Left forelimb (tissue), 1 donor: ENCODE measurements at places on chromosomes 2 and 18.

DNA sequence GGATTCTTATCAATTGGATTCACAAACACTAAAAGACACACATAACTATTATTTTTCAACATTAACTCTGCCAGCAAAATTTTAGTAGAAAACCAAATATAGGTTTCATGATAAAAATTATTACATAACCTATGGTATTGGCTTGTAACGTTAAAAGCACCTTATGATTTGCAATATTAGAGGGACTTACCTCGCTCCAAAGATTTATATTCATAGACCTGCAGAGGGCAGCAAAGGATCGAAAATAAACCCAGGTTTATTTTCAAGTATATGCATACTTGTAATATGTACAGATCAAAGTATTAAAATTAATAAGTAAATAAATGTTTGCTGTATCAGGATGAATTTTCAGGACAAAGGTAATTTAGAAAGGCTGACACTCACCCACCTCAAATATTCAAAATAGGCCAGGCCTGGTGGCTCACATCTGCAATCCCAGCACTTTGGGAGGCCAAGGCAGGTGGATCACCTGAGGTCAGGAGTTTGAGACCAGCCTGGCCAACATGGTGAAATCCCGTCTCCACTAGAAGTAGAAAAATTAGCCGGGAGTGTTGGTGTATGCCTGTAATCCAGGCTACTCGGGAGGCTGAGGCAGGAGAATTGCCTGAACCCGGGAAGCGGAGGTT is 45.3 kb downstream of the LRPPRC start:
- no peak for DNase-seq

GRCh38 chr18:12317664-12318333 is 9.8 kb downstream of the TUBB6 start:
- no peak for DNase-seq

DNA sequence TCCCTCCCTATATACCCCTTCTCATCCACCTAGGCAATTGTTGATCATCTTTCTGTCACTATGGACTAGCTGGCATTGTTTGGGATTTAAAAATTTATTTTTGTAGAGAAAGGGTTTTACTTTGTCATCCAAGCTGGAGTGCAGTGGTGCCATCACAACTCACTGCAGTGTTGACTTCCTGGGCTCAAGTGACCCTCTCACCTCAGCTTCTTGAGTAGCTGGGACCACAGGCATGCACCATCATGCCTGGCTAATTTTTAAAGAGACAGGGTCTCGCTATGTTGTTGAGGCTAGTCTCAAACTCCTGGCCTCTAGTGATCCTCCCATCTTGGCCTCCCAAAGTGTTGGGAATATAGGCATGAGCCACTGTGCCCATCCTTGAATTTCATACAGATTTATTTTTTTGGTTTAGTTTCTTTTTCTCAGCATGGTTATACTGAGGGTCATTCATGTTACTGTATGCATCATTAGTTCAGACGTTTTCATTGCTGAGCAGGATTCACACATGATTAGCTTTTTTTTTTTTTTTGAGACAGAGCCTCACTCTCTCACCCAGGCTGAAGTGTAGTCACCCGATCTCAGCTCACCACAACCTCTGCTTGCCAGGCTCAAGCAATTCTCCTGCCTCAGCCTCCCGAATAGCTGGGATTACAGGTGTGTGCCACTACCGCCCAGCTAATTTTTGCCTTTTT is 8.6 kb upstream of the PCARE start:
- no peak for DNase-seq

GRCh38 chr2:187497858-187498463 is 49.9 kb upstream of the CALCRL start:
- no peak for DNase-seq

- no peak for DNase-seq
Measured at GRCh38 chr18:13545514-13545913, 180.8 kb downstream of the FAM210A start.

DNA sequence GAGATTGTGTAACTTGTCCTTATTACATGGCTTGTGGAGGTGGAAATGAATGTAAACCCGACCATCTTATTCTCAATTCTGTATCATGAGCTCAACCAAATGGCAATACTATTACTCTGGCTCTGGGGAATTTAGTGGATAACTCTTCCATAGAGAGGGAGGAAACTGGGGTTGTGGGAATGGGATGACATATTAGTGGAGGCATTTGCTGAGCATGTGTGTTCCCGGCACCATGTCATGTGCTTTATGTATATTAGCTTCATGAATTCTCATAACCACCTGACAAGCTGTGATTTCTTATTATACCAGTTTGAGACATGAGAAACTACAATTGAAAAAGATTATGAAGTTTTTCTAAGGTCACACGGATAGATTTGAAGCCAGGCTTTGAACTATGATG is 112.8 kb upstream of the TMEFF2 start:
- no peak for DNase-seq

DNA sequence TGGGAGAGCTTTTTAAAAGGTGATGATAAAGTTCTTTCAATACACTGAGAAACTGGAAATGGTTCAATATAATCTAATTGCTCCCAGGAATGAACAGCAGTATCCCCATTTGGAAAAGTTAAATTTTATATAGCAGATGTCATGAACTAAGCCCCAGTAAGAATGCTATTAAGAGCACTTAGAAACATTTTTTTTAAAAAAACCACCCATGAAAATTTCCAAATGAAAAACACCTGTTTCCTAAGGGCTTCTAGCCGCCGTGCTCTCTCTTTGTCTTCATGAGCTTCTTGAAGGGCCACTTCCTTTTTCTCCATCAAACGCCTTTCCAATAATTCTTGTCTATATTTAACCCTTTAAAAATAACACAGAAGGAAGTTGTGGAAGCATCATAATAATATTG is 77.0 kb downstream of the UPP2 start:
- no peak for DNase-seq

GRCh38 chr18:55783921-55784320 is 195.9 kb upstream of the TCF4 start:
- DNase-seq = no peak

- no peak for DNase-seq
Measured at GRCh38 chr2:219513787-219514186, 495 bp upstream of the ASIC4 start.

- no peak for DNase-seq
Measured at GRCh38 chr18:28439870-28440269, 262.9 kb upstream of the CDH2 start.

DNA sequence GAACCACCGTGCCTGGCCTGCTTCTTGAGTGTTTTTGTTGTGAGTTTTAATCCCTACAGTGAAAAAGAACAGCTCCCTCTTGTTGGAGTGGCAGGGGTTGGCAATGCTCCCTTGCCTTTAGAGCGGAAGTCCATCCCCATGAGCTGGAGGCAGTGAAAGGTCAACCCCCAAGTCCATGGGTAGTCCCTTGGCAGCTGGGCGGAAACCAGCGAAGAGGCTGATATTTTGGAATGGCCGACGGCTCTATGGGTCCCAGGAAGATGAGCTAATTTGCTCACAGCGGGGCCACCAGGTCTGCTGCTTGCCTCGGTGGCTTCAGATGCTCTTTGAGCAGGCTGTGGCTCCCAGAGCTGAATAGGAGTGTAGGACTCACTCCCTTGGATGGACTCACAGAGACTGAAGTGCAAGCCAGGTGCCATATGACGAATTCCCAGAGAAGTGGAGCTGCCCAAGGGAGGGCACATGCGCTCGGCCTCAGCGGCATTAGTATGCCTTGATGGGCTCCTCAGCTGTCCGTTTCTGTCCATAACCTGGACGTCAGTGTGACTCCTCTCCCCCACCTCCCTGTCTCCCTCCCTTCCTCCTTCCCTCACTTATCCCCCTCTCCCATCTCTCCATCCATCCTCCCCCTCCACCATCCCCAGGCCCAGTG is 25.4 kb upstream of the RHOB start:
- peak; percentile 41 for DNase-seq

DNA sequence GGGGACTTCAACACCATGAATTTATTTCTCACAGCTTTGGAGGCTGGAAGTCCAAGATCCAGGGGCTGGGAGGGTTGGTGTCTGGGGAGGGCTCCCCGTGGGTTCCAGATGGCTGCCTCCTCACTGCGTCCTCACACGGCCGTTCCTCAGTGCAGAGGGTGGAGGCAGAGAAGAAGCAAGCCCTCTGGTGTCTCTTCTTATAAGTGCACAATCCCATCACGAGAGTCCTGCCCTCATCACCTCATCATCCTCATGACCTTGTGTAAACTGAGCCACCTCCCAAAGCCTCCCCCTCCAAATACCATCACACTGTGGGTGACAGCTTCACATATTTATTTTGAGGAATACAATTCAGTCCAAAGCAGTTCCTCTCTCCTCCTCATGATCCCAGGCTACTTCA is 26.3 kb downstream of the TMEM163 start:
- DNase-seq = no peak

- DNase-seq = no peak
Measured at GRCh38 chr2:121803503-121803902, 48.1 kb downstream of the TSN start.

DNA sequence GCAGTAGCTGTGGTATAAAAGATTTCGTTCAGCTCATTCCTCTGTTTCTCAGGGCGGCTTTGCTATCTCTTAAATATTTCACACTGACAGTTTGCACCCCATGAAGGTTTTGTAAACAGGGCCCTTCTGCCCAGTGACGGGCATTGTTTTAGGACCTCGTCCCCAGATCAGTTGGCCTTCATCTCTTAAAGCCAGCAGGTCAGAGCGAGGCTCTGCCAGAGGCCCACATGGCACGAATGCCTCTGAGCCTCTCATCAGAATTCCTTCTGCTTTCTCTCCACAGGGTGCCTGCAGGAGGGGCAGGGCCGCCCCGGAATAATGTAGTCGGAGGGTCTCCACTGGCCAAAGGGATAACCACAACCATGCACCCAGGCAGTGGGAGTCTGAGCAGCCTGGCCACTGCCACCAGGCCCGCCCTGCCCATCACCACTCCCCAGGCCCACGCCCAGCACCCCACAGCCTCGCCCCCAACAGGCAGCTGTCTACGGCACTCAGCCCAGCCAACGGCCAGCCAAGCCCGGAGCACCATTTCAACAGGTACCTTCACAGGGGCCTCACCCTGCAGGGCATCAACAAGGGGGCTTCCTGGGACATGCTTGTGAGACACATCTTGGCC is 177.0 kb downstream of the SEPTIN10 start:
- no peak for DNase-seq

DNA sequence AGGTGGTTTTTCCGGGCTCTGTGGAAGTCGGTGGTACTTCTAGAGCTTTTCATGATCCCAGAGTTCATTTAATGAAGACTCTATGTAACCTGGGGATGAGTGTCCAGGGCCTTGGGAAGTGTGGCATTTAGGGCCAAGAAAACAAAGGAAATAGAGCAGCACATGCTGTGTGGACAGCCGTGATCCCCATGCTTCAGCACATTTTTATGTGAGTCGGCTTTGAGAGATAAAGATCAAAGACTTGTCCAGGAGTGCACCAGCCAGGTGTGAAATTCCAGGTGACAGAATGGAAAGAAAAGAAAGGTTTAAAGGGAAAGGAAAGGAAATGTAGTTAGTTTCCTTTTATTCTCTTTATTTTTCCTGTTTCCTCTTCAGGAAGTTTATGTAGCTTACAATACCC is 258.0 kb upstream of the NRP2 start:
- no peak for DNase-seq

- DNase-seq = no peak
Measured at GRCh38 chr2:159204381-159205144, 81.9 kb downstream of the WDSUB1 start.

- DNase-seq = no peak
Measured at GRCh38 chr2:20562540-20563225, 88.2 kb downstream of the HS1BP3 start.

- no peak for DNase-seq
Measured at GRCh38 chr2:149271575-149271974, 58.8 kb upstream of the LYPD6 start.

DNA sequence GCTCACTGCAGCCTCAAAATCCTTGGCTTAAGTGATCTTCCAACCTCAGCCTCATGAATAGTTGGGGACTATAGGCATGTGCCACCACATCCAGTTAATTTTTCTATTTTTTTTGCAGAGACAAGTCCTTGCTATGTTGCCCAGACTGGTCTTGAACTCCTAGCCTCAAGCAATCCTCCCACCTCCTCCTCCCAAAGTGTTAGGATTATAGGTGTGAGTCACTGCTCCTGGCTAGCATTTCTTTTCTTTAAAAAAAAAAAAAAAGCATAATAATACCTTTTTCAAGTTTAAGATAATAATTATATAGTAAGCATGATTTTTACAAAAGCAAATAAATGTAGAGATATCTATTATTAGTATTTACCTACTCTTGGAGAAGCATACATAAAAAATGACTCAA is 36.1 kb downstream of the PPP4R1 start:
- no peak for DNase-seq

- no peak for DNase-seq
Measured at GRCh38 chr2:231716666-231717280, 8.4 kb downstream of the PTMA start.

DNA sequence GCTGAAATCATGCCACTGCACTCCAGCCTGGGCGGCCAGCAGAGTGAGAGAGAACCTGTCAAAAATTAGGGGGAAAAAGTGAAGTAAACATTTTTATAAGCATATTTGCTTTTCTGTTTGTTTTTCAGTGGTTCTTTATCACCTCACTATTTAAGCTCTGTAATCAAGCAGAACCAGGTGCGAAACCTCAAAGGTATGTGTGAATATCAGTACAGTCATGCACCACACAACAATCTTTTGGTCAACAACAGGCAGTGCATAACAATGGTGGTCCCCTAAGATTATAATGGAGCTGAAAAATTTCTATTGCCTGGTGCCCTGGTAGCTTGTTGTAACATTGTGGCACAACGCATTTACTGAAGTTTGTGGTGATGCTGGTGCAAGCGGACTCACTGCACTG is 167.4 kb upstream of the STON1 start:
- DNase-seq = no peak

GRCh38 chr18:22509423-22509822 is 91.7 kb upstream of the CTAGE1 start:
- DNase-seq = no peak

- no peak for DNase-seq
Measured at GRCh38 chr2:240568678-240569522, 616 bp downstream of the RNPEPL1 start.

GRCh38 chr2:70141212-70141901 is 49.5 kb downstream of the C2orf42 start:
- no peak for DNase-seq

DNA sequence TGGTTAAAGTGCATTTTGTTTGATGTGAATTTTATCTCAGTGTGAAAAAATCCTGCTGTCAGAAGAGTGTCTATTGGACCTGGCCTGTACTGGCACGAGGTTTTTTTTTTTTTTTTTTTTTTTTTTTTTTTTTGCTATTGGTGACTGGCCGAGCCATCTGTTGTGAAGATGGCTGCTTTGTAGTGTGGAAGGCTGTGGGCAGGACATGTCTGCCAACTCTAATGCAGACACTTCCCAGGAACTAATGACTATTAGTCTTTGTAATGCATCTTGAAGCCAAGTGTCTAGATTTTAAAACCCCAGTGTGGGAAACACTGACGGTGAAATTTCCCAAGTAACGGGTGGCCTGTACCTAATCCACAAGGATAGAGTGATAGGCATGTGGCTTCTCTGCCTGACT is 34.3 kb downstream of the ZAP70 start:
- no peak for DNase-seq

DNA sequence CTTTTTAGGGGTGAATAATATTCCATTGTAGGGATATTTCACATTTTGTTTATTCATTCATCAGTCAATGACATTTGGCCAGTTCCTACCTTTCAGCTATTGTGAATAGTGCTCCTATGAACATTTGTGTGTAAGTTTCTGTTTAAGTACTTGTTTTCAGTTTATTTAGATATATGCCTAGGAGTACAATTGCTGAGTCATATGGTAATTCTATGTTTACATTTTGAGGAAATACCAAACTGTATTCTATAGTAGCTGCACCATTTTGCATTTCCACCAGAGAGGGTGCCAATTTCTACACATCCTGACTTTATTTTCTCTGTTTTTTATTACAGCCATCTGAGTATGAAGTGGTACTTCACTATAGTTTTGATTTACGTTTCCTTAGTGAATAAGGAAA is 54.4 kb upstream of the ZNF236 start:
- DNase-seq = no peak
